ENCODE measurements at places on chromosomes 11 and 22.

DNA sequence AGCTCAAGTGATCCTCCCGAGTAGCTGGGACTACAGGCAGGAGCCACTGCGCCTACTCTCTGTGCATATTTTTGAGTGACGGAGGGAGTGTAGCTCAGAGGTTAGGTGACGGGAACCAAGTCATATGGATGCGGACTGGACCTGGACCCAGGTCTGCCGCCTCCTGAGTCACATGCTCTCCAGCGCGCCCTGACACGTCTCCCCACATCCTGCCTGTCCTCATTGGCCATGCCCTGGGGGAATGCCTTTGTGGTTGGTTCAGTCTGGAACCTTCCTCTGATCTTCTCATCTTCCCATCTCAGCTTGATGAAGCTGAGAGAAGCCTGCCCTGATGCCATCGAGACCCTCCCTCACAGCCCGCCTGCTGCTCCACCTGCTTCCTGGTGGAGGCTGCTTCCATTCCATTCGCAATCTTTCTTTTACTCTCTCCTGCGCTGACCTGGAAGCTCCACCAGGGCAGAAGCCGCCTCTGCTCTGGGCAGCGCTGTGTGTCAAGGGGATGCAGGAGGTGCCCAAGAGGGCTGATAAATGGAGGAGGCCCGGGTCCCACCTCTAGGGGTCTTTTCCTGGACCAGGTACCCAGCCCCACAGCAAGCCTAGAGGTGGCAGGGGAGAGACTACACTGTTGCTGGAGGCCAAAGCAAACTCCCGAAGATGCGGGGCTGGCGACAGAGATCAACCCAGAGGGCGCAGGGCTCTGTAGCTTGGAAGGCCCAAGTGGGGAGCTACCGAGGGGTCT is 13.9 kb upstream of the BAIAP2L2 start:
- no peak for DNase-seq

- DNase-seq: no peak
These were observed 160.0 kb downstream of the FCHSD2 start for GRCh38 chr11:72981971-72982685.

DNA sequence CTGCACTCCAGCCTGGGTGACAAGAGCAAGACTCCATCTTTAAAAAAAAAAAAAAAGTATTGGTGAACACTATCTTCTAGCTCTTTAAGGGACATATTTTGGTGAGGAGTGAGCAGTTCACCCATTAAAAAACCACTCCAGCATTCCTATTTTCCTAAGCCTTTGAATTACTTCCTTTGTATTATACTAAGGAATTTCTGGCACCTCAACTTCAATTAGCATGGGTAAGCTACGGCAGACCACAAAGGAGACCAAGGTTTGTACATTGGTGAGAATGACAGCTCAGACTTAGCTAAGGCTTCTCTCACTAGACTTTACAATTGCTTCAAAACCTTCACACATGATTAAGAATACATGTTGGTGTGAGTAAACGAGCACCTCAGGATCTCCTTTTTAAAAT is 57.0 kb upstream of the BIRC3 start:
- no peak for DNase-seq

DNA sequence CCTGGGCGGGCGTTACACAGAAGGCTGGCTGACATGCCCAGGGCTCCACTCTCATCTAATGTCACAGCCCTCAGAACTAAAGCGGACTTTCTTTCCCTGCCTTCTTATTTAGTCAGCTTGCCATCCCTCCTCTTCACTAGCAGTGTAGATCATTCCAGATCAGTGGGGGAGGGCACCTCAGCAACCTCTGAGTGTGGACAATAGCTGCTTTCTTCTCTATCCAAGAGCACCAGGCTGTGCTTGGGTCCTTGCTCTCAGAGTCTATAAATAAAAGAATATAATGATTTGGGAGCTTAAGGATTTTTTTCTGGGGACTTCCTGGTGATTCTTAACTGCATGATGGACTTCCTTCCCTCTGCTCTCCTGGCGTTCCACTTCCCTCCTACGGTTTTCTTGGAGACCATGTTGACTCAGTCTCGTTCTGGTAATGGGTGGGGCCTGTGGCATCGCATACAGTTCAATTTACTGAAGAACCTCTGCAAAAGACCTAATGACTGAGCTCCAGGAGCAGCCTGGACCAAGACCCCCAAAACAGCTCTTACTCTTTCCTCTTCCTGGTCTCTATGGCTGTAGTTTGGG is 2.9 kb upstream of the HMBS start:
- DNase-seq: no peak

DNA sequence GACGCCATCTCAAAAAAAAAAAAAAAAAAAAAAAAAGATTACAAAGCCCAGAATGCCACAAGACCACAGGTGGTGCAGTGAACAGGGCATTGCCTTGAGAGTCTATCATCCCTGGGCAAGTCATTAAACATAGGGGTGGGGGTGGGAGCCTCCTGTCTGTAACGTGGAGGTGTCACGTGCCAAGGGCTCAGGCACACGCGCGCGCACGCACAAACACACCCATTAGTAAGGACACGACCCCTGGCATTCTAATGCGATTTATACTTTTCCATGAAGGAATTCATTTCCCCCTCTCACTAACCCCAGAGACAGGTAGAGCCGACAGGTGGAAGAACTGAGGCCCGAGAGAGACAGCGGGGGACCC is 5.8 kb upstream of the GCAT start:
- DNase-seq: no peak

GRCh38 chr22:18133452-18133851 is 16.5 kb upstream of the USP18 start:
- DNase-seq: no peak

- no peak for DNase-seq
These were observed 82.5 kb downstream of the ARHGAP42 start for GRCh38 chr11:100769617-100770016.

GRCh38 chr22:16989915-16990314 is 18.1 kb downstream of the GAB4 start:
- DNase-seq: no peak

DNA sequence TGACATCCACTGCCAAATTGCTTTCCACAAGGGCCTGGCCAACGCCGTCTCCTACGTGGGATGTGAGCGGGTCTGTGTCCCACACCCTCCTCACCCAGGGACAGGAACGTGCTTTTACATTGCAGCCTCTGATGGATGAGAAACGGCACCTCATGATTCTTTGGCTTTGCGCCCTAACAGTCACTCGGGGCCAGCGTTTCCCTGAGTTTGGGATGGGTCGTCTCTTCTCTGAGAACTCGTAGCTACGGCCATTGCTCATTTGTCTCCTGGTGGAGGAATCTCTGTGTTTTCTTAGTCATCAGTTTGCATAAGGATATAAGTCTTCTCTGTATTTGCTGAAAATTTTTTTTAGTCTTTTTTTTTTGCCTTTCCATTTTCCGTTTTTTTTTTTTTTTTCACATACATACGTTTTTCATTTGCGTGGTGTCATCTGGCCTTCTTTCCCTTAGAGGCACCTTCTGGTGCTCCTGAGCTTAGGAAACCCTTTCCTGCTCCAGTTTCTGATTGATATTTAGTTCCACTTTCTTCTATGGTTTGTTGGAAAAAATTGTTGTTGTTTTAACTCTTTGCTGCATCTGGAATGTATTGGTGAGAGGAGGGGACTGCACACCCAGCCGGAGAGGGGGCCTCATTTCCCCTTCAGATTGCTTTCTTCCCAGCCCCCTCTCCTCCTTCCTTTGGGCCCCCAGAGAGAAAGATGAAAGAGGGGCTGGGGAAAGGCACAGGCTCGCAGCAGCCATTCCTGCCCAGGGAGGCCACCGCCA is 12.0 kb downstream of the TNNT3 start:
- DNase-seq: no peak

- DNase-seq: no peak
These were observed 22.9 kb downstream of the RAB38 start for GRCh38 chr11:88152381-88152780.

DNA sequence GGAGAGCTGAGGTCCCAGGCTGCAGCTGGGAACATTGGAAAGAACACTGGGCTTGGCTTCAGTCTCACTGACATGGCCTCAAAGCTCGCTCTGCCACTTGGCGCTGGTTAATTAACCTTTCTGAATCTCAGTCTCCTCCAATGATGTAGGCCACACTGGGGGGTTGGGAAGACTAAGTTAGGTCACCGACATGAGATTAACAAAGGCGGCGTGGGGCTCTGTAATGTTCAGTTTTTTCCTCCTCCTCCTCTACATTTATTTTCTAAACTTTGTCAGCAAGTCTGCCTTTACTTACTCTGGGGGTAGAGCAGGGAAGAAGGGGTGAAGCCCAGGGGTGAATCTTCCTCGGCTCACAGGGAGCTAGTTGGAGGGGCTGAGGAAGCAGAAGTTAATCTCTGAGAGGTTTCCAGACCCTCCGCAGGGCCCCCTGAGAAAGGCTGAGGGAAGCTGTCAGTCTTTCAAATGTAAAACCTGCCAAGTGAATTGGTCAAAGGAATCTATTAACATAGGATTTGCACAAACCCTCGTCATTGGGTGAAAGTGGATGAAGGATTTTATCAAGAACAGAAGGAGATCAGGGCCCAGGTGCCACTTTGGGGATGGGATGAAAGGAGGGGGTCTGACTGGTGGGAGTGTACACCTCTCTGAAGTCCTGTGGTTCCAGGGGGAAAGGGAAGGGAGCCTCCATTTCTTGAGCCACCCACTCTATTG is 32.1 kb upstream of the TENM4 start:
- no peak for DNase-seq

DNA sequence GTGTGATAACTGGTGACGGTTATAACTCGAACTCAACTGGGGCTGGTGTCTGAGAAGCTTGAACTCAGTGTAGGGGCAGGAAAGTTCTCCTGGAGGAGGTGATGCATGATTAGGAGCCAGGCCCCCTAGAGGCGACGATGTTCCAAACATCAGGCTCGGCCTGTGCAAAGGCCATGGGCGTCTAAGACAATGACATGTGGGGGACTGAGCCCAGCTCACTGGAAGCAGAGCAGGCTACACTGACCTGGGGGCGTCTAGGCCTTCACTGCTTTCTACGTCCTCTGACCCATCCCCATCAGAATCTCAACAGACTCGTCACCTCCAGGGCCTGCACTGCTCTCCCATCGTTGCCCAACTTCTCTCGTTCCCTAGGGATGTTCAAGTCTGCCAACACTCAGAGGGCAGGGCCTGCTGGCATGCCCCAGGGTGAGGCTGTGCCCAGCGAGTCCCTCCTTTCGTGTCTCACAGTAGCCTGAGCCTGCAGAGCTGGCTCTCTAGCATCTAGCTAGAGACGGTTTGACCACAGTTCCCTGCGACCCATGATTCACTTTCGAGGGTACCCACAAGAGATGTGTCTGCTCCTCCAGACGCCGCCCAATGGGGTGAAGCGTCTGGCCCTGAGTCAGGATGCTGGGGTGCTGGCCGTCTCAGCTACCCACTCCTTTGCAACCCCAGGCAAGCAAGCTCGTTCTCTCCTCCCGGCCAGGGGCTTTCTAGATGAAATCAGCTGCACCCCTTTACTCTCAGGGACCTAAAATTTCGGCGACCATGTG is 1.1 kb upstream of the ATG16L2 start:
- DNase-seq: peak; percentile 44

DNA sequence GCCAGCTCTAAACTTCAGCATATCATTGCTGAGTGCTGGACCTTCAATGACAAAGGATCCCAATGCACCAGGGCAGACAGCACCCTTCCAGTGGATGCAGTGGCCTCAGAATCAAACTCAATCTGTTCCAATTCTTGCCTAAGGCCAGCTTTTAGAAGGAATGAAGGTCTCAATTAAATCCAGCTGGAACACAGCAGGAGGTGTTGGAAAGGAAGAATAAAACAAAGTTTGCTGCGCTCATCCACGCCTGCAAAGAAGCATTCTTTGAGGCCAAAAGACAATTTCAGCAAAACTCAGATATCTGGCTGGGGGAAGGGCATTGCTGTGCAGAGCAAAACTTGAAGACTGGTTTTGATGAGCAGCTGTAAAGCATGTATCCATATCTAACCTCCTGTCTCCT is 120.7 kb downstream of the CCDC81 start:
- no peak for DNase-seq

GRCh38 chr22:42318967-42319366 is 48.5 kb upstream of the TCF20 start:
- DNase-seq: no peak

GRCh38 chr11:59659981-59660380 is 8.9 kb downstream of the PATL1 start:
- no peak for DNase-seq

DNA sequence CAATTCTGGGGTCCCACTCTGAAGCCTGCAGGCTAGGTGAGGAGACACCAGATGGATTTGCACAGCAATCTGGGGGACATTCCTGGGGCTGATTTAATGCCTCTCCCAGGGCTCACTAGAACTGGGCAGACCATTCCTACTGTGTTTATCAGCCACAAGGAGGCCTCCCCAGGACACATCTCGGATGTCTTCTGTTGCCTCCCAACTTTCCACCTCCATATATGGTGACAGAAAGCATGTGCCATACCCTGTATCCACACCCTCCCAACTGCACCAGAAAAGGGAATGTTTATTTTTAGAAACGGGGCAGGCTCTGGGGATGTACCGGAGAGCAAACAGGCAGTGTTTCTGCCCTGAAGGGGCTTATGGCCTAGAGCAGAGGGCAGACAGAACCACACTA is 181.8 kb downstream of the CSNK2A3 start:
- no peak for DNase-seq

DNA sequence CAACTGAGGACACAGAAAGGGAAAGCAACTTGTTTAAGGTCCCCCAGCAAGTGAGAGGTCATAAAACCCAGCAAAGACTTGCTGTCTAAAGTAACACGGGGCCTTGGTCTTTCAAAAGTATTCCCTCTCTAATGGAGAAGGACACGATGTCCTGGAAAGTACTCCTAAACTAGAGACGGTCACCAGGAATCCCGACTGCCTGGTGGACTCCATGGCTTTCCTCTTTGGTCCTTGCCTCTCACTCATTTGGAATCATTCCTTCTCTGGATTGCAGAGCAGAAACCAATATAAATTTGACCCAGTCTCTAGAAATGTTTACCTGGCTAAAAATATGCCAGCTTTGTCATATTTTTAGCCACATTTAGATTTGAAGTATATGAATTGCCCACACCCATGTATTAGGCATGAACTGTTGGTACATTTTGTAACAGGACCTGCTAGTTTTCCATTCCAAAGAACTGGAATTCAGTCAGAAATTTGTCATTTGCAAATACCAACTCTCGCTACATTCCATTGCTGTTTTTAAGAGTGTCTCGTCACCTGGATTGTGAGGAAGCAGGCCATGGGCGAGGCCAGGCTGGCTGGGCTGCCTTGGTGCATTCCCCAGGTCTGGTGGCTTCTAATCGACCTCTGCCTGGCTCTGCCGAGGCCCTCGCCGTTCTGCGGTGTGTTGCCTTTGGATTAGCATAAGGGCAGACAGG is 12.9 kb downstream of the NAV2 start:
- DNase-seq: no peak

All from stimulated activated CD8-positive, alpha-beta memory T cell treated with anti-CD3 and anti-CD28 coated beads, Interleukin-2, amount 100 ng/mL, for 1 hour (primary cell).